Choroid plexus epithelial cell (primary cell): ENCODE measurements at places on chromosomes 12 and 14.

DNA sequence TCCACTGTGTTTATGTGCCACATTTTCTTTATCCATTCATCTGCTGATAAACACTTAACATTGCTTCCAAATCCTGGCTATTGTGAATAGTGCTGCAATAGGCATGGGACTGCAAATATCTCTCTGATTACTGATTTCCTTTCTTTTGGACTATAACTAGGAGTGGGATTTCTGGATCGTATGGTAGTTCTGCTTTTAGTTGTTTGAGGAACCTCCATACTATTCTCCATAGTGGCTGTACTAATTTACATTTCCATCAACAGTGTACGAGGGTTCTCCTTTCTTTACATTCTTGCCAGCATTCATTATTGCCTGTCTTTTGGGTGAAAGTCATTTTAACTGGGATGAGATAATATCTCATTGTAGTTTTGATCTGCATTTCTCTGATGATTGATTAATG, 47.6 kb downstream of the TAOK3 start:
- DNase-seq = no peak

GRCh38 chr12:4434301-4434700, 11.3 kb downstream of the FGF6 start:
- DNase-seq = no peak

- DNase-seq = no peak
Measured at GRCh38 chr14:63713058-63713457, 14.8 kb downstream of the SGPP1 start.

- peak; percentile 55 for DNase-seq
Measured at GRCh38 chr14:74955229-74956026, at the start of gene PGF. Gene PGF, minus strand, starts transcription at chr14:74955597. Its CDS starts 355 bp downstream, at chr14:74955242.

DNA sequence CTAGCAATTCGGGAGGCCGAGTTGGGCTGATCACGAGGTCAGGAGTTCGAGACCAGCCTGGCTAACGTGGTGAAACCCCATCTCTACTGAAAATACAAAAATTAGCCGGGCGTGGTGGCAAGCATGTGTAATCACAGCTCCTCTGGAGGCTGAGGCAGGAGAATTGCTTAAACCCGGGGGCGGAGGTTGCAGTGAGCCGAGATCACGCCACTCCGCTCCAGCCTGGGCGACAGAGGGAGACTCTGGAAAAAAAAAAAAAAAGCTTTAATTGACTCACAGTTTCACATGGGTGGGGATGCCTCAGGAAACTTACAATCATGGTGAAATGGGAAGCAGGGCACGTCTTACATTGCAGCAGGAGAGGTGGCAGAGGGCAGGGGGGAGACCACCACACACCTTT, 30.6 kb upstream of the SLC2A3 start:
- peak; percentile 31 for DNase-seq

- no peak for DNase-seq
Measured at GRCh38 chr12:81365284-81365683, 287.4 kb downstream of the ACSS3 start.

- DNase-seq = no peak
Measured at GRCh38 chr12:55861396-55861795, 18.7 kb upstream of the MMP19 start.

- DNase-seq = no peak
Measured at GRCh38 chr14:106652494-106652893, 1126.1 kb downstream of the TMEM121 start.

DNA sequence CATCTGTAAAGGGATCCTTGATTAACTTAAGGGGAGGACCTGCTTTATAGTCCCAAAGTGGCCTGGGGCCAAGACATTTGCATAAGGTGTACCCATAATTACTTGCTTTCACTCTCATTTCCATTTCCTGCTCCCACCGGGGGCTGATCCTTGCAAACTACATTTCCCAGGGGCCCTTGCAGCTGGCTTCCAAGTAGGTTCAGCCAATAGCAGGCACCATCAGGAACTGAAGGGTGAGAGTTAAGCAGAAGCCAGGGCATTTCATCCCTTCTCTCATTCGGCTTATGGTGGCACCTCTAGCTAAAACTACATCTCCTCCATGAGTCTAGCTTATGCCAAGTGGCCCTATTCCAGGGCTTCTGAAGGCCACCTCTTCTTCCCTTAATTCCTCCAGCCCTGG, 88.8 kb downstream of the CCDC60 start:
- no peak for DNase-seq

DNA sequence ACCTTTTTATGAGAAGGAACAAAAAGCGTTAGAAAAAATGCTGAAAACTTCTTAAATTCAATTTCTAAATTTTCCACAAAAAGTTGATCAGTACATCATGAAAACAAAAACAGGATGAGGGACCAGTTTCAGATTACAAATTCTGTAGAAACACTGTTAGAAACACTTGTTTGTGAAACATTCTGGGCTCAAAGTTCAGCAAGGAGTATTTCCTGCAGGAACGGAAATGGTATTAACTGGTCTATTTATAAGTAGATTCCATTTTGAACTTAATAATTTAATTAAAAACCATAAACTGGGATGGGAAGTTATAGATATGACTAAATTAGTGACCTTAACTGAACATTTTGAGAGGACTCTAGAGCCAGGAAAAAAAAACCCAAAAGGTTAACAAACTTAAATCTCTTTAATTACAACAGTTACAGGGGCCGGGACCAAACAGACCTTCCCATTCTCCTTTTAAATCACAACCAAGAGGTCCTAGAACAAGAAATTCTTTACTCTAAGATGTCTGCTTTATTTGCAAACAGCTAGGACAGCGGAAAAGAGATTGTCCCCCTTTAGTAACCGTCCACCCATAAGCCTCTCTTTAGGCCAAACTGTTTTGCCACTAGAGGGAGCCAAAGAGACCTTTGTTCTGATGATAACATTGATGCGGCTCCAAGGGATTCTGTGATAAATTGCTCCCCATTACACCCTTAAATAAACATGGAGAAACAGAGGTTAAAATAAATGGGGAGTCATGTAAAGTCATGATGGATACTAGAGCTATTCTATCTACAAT, 69.0 kb upstream of the RERGL start:
- peak; percentile 61 for DNase-seq

GRCh38 chr14:88323086-88323522, at the start of gene KCNK10:
Gene KCNK10, minus strand, starts transcription at chr14:88323269. Its CDS starts 471 bp downstream, at chr14:88322798.
- no peak for DNase-seq

GRCh38 chr12:113297621-113298471, 37.1 kb downstream of the SLC8B1 start:
- no peak for DNase-seq

DNA sequence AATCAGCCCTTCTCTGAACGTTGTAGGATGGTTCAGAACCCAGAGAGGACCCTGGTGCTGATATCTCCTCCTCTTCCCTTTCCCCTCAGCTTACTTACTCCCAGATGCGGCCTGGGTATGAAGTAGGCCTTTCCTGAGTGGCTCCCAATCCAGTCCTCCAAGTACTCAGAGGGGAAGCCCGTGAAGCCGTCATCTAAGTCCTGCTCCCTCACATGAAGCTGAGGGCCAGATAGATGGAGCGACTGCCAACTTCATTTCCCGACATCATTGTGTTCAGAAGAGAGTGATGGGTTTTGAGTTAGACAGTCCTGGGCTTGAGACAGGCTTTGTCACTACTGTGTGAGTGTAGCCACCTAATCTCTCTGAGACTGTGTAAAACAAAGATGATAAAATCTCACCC, 2.7 kb downstream of the APOLD1 start:
- no peak for DNase-seq

GRCh38 chr12:28883406-28883997, 265.6 kb upstream of the FAR2 start:
- DNase-seq = peak; percentile 32

DNA sequence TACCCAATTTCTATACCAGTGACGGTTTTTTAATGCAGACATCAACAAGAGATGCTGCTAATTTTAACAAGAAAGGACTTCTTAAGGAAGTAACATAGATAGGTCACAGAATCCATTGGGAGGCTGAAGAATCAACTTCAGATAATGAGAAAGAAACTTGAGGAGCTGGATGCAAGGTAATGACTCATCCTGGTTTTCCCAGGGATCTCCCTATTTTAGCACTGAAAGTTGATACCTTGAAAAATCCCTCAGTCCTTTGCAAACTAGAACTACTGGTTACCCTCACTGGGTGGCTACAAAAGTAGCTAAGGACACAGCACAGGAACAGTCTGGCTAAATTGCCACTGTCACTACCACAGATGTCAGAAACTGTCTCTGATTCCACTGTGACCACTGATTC, 561.9 kb downstream of the FLRT2 start:
- no peak for DNase-seq

- no peak for DNase-seq
Measured at GRCh38 chr12:132108211-132108832, 35.8 kb downstream of the DDX51 start.

DNA sequence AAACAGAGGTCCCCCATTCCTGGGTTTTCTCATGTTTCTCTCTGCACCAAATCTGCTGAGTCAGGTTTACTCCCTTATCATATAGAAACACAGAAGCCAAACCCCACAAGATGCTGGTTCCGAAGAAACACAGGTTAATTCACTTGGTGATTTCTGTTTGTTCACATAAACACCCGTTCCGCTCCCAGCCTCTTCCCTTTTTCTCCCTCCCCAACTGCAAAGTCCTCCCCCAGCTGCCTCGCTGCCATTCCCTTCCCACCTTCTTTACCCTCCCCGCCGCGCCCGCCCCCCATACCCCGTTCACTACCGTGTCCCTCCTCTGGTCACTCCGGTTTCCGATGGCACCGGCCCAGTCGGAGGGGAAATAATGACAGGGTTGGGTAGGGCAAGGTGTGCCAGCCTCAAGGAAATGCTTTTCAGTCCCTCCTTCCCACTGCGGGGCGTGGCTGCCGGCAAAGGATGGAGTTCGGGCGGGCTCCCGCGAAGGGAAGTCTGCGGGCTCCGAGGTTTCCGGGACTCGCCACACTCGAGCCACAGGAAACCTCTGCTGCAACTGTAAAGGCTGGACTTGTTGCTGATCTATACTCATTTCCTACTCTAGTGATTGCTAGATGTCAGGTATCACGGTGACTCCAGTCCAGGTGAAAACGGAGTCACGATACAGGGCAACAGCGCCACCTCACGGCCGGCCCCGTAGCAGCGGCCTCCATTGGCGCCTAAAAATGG, at the start of gene STYK1:
Gene STYK1, minus strand, starts transcription at position 394 of the 726 bp plus-strand sequence. CDS start 39,434 bp downstream, outside the sequence.
- peak; percentile 44 for DNase-seq

DNA sequence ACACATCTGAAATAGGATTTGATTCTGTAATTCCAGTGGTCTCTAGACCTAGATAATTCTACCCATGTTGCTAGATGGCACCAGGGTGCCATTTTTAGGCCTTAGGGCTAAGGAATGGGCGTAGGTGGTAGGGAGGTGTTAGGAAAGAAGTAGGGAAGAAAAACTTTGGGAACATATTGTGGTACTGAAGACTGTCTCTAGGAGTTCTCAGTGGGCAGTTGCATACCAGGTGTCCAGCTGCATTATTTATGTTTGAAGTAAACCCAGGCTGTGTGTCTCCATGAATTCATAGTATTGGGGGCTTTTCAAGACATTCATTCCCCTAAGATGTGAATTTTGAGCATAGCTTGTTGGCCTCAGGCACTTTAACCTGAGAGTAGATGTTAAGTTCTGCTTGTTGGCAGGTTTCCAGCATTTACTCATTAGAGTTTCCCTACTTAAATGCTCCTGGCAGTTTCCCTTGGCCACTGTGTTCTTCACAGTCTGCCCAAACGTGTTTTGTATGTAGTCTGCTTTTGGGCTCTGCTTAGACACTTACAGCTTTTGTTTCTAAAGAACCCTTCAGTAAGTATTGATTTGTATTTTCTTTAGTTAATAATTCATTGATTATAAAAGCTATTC, 31.5 kb upstream of the CCT2 start:
- DNase-seq = peak; percentile 79

DNA sequence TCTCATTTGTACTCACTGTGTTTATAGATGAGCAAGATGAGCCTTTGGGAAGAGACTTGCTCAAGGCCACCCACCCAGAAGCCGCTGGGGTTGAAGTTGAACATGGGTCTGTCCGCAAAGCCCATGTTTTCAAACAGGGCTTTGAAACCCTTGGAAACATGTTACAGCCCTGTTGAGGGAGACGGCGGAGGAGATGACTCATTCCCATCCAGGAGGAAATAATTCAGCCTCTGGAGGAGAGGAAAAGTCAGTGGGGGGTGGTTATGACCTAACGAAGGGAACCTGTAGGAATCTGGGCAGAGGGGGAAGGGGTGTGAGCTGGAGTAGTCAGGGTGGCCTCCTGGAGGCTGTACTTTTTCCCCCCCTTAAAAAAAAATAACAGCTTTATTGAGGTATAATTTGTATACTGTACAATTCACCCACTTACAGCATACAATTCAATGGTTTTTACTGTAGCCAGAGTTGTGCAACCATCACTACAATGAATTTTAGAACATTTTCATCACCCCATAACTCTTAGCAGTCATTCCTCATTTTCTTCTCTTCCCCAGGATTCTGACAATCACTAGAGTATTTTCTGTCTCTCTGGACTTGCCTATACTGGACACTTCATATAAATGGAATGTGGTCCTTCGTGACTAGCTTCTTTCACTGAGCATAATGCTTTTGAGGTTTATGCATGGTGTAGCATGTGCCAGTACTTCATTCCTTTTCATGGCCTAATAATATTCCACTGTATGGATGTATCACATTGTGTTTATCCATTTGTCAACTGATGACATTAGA, 1.9 kb upstream of the RIN3 start:
- DNase-seq = peak; percentile 91

GRCh38 chr12:103012884-103013283, 55.4 kb downstream of the ASCL1 start:
- DNase-seq = no peak
